Cardiac fibroblast (primary cell): ENCODE measurements at places on chromosomes 11 and 22.

GRCh38 chr11:68122936-68123539, 1.9 kb upstream of the CHKA start:
- no peak for DNase-seq

DNA sequence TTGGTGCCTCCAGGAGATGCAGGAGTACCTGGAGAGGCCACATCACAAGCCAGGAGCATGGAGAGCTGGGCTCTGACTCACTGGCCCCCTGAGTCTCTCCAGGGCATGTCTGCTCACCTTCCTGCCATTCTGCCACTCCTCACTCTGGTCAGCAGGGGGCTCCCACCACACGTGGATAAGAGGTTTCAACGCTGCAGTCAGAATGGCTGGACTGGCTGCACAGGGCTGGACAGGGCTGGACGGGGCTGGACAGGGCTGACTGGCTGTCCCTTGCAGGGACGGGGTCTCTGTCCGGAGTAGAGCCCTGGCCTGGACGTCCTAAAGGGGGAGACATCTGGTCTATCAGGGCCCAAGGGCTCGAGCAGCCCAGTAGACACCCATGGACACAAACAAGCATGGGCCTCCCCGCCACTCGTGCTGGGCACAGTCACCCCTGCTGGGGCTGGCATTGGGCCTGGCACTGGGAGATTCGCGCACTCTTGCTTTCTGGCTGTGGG, 34.6 kb downstream of the CYTH4 start:
- DNase-seq: peak; percentile 94

DNA sequence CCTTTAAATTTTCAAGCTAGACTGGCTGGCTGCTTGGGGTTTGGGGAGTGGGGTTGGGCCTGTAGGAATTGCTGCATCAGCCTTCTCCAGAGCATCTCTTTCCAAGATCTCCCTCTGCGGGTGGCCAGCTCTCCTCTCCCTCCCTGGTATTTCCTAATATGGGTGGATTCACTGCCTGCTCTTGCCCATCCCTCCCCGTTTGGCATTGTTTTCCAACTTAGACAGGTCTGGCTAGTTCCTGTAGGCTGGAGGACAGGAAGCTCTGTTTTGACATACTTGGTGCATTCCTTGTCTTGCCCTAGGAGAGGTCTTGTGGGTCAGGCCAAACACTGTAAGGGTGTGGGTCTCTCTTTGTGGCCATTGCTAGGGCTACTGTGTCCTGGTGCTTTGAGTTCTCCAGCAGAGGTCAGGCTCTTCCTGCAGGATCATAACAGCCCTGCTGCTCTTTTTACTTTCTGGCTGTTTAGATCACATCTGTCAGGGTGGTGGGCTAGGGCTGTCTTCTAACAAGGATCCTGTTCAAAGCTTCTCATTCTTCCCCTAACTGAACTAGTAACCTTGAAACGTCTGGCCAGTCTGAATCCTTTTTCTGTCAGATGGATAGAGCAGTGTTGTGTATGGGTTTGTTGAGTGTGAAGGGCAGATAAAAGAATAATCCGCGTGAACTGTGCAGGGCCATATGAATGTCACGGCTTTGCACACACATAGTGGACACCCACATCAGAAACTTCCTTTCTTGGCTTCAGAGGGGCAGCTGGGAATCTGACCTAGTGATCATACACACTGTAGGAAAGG, 18.3 kb upstream of the MICALL1 start:
- DNase-seq: peak; percentile 89

GRCh38 chr22:38148245-38148644, 33.4 kb downstream of the PLA2G6 start:
- DNase-seq: peak; percentile 39
